ENCODE measurements at places on chromosomes 11 and 22.
A peak's percentile ranks its signal among the peaks of the same experiment; 100 is the strongest.

- DNase-seq = no peak
Measured at GRCh38 chr11:114150671-114151070, 91.2 kb downstream of the ZBTB16 start.

- DNase-seq = peak; percentile 20
Measured at GRCh38 chr11:18615628-18616392, 16.2 kb downstream of the MISFA start.

DNA sequence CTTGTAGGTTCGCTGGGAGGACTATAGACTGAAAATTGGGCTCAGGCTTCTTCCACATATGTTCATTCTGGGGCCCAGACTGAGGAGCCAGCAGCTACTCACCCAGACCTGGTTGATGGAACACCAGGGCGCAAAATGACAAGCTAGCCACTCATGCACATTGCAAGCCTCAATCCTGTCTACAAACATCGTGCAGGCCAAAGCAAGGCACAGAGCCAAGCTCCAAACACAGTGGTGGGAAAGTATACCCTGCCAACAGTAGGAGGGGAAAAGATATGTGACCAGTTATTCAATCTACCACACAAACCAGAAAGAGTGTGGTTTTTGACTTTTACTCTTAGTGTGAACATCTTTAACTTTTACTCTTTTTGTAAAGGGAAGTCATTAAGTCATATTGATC lies 660.5 kb downstream of the NTM start:
- no peak for DNase-seq

GRCh38 chr11:88619071-88619425 lies 281.5 kb upstream of the CTSC start:
- no peak for DNase-seq
